Osteoblast (primary cell): ENCODE measurements at places on chromosomes 4 and X. TPM values are rescaled to one million over a fixed set of nuclear protein-coding genes. Genes with fewer than 3 reads are reported as not detected.

Gene CCKAR
- 0.59 and 2.5 TPM in 2 replicates for total RNA-seq

GRCh38 chr4:82852751-82853285 lies 38.1 kb downstream of the SEC31A start:
- DNase-seq: no peak
- H3K27ac ChIP-seq: no peak overlapping the region
- H3K27me3 ChIP-seq: no peaks in the 10 kb centered on the region
- H3K4me3 ChIP-seq: no peak overlapping the region
- H3K4me1 ChIP-seq: no peaks in the 10 kb centered on the region

DNA sequence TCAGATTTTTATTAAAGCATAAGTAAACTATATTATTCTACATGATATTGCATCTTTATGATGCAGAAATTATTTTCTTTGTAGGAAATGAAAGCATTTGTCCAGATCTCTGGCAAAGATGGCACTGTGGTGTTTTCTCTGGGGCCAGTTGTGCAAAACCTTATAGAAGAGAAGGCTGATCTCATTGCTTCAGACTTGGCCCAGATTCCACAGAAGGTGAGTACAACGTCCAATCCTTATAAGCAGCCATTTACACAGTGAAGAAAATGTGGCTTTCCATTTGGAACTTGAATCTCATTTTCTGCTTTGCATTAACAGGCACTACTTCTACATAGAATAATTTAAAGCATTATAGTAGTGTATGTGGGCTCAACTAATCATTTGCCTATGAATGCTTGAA lies 6.9 kb upstream of the UGT2B7 start:
- DNase-seq: no peak
- no peak overlapping the region for H3K27ac ChIP-seq
- H3K36me3 ChIP-seq: no peaks in the 10 kb centered on the region
- no peaks in the 10 kb centered on the region for H3K27me3 ChIP-seq
- peaks cover 3% of the 10 kb centered on the region for H3K4me1 ChIP-seq

DNA sequence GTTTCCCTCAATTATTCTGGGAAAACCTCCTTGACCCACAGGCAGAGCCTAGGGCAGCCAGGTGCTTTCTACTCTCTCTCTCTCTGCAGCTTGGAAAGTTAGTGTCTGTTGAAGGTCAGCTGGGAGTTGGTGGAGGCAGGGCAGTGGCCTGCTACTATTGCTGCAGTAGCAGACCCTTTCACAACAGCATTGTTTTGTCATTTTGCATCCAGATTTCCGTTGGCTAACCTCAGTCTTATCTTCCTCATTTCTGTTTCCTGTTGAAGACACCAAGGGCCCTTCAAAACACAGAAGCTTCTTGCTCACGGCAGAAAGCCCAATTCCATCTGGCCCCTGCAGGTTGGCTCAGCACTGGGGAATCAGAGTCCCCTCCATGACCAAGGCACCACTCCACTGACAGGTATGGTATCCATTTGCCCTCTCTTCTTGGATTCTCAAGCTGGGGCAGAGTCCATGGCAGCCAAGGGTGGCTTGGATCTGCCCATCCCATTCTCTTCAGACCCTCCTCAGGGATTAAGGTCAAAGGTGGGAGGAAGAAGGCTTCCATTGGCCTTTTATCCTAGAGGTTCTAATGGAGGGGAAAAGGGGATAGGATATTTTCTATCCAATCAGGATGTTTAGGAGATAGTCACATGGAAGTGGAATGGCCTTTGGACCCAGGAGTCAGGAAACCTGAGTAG lies 24.6 kb downstream of the VSIG4 start:
- peak; percentile 27 for DNase-seq
- H3K4me1 ChIP-seq: no peaks in the 10 kb centered on the region
- no peak overlapping the region for H3K27ac ChIP-seq
- no peak overlapping the region for H3K4me3 ChIP-seq
- H3K27me3 ChIP-seq: no peaks in the 10 kb centered on the region

Gene CCSER1
- total RNA-seq: under 0.01 TPM in 1 of 2 replicates, not detected in the other

DNA sequence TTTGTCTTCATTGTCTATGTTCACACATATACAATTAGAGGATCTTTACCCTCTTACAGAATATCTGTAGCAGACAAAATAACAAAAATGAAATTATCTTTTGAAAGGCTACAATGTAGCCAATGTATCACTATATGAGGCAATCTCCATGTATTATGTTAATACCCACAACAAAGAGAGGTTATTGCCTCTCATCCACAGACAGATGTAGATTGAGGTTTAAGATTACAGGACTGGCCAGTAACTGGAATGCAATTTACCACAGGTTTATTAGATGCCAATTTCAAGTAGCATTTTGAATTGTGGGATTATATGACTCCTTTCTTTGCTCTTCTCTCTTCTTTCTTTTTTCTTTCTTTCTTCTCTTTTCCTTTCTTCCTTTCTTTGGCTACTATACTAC lies 242.6 kb downstream of the ANKRD50 start:
- no peak overlapping the region for H3K4me3 ChIP-seq
- H3K27me3 ChIP-seq: no peaks in the 10 kb centered on the region
- no peak overlapping the region for H3K27ac ChIP-seq
- DNase-seq: no peak

Gene OPN1LW
- total RNA-seq: not detected in 2 replicates

DNA sequence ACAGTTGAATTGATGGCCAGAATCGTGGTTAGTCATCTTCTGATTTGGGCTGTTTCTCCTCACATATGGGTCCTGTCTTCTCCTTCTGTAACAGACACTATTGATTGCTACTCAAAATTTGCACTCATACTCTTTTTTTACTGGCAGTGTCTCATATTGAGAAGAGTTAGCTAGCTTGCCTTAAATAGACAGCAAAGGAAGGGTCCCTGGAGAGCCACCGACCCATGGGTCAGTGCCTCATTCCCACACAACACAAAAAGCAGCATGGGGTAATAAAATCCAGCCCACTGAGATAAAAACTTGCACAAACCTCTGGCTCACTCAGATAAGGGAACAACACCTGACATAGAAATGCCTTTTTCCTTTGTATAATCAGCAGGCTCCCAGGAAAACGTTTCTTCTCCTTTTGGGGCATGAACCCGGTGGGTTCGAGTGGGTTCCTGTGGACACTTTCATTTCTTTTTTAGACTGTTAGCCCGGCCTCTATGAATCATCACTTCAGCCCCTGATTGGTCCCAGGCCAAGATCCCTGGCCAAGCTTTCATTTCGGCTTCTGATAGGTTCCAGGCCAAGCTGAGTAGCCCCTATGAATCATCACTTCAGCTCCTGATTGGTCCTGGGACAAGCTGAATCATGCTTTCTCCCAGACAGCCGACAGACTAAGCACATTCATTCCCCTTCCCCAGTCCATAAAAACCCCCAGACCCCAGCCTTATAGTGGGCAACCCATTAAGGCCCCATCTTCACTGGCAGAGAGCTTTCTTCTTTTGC lies 408.1 kb downstream of the DCAF12L2 start:
- no peaks in the 10 kb centered on the region for H3K36me3 ChIP-seq
- no peaks in the 10 kb centered on the region for H3K27me3 ChIP-seq
- DNase-seq: peak; percentile 11
- H3K27ac ChIP-seq: no peak overlapping the region
- no peak overlapping the region for H3K4me3 ChIP-seq

Gene IRS4
- not detected in 2 replicates for total RNA-seq

DNA sequence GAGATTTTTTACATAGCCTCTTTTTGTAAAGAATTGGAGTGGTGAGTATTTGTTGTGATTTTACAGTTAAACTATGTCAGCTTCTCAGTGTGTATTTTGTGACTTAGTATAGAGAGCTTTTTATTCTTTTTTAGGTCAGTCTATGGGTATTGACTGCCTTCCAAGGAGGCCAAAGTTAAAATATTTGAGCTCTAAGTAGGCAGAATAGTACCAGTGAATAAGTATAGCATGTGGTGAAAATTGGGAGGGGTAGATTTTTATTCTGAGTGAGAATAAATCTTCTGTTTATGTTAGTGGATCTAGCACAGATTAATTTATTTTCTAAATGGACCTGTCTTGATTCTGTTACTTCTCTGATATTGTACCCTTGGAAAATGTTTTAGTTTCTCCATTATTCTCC lies 37.5 kb downstream of the HERC3 start:
- H3K4me1 ChIP-seq: peaks cover 33% of the 10 kb centered on the region
- H3K27ac ChIP-seq: peak overlapping the region; percentile 78
- no peaks in the 10 kb centered on the region for H3K36me3 ChIP-seq
- DNase-seq: peak; percentile 62

GRCh38 chrX:121389976-121390714 lies 342.7 kb downstream of the GLUD2 start:
- H3K27me3 ChIP-seq: no peaks in the 10 kb centered on the region
- H3K27ac ChIP-seq: no peak overlapping the region
- no peaks in the 10 kb centered on the region for H3K4me1 ChIP-seq
- peak; percentile 11 for DNase-seq
- no peak overlapping the region for H3K4me3 ChIP-seq

DNA sequence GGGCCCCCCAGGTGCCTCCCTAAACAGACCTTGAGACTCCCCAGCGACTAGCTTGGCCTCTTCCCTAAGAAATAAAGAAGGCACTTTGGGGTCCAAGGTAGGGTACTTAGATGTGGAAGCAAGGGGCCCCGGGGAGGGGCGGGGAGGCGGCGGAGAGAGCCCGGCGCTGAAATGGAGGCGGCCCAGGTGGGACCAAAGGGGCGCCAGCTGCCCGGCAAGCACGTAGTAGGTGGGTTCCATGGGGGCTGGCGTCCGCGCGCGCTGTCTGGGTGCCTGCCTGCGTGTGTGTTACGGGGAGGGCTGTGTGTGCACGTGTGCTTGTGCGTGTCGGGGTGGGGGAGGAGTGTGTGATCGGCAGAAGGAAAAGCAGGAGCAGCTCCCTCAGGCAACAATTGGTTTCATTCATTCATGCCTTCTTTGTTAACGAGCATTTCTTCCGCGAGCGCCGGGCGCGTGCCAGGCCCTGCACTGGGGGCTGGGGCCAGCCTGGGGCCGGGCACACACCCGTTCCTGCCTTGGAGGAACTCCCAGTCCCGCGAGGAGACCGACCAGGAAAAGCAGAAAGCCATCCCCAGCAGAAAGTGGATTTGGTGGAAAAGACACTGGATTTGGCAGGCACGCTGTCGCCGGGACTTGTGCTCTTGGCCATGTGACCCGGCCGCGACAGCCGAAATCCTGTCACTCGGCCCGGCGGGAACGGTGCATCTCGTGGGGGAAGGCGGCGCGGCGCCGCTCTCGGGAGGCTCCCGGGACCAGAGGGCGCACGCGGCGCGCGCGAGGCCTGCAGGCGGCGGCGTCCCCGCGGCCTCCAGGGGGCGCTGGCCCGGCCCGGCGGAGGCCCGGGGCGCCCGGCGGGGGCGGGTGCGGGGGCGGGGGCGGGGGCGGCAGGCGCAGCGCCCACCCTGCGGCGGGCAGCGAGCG lies 3.3 kb upstream of the DUSP9 start:
- H3K27ac ChIP-seq: no peak overlapping the region
- H3K36me3 ChIP-seq: no peaks in the 10 kb centered on the region
- no peaks in the 10 kb centered on the region for H3K4me1 ChIP-seq

DNA sequence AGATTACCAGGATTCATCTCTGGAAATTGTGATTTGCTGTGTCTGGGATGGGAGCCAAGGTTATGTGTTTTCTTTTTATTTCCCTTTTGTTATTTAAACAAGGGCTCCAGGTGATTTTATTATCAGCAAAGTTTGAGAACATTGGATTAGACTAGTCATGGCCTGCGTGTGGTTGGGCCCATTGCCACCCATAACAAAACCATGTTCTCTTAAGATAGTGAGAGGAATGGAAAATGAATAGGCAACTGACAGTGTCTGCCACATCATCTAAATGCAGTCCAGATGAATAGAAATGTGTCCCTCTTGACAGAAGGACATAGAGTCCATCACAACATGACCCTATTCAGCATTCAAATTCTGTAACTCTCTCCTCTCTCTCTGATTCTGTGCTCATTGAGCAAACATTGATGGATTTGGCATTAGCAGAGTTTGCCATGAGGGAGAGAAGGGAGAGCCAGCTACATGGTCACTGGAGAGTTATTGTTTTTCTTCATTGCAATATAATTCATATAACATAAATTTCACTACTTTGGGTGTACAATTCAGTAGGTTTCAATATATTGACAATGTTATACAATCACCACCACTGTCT lies 11.7 kb downstream of the XK start:
- H3K27ac ChIP-seq: no peak overlapping the region
- H3K27me3 ChIP-seq: no peaks in the 10 kb centered on the region
- H3K36me3 ChIP-seq: no peaks in the 10 kb centered on the region
- H3K4me3 ChIP-seq: no peak overlapping the region
